Ecto neural progenitor cell (in vitro differentiated cells): ENCODE measurements at places on chromosomes 12 and 14.

GRCh38 chr12:78864870-78865463, 393 bp downstream of the SYT1 start:
- DNase-seq = no peak

DNA sequence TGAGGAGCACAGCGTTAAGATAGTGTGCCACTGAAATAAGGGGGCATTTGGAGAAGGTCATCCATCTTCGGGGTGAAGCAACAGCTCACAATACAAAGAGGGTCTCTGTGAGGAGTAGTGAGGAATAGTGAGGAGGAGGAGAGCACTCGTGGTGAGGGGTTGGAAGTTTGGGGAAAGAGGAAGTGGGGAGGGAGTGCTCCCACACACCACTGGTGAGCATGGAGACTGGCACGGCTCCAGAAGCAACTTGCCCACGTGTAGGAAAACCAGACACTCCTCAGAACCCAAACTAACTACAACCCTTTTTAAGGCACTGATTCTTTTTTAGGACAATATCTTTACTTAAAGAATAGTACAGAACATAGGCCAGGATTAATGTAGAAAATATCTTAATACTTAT, 48.9 kb downstream of the GALNT8 start:
- DNase-seq = no peak

DNA sequence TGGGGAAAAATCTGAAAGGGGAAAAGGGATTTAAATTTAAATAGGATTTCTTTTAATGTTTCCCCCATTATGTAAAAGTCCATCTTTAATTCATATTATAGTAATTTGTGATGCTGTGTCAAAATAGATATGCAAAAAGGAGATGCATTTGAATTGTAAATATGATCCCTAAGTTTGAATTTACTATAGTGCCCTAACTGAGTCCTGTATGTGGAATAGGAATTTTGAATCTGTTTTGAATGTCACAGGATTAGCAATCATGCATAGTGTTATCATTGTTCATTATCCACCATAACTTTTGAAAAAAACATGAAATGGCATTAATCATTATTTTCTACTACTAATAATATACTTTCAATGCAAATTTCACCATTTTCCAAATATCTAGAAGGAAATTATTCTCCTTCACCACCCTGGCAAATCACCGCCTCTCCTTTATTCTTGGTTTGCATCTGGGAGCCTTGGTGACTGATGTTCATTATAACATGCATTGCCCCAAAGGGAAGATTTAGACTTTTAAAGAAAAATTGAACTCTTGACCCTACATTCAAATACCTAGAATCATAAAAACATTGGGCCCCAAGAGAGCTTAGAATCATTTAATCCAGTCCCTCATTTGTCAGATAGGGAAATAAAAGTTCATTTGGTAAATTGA, 341.5 kb upstream of the TMPO start:
- no peak for DNase-seq

DNA sequence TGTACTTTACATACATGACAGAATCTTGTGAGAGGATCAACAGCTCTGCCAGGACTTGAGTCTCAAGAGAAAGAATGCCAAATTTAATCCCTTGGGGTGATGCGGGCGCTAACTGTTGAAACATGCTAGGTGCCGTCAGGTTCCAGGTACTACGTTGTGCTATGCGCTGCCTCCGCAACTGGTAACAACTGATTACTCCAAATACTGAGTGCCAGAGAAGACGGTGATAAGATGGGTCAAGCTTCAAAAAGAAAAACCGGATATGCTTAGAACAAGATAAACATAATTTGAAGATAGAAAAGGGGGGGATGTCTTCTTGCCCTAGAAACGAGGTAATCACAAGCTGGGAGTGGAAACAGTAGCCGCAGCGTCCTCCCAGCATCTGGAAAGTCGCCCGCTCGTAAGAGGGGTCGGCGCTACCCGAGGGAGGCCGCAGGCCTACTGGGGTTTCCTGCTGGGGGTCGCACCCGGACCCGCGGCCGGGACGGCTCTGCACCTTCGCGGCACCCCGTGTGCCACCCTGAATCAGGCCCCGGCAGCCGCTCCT, 678 bp downstream of the ZBTB25 start:
- no peak for DNase-seq

DNA sequence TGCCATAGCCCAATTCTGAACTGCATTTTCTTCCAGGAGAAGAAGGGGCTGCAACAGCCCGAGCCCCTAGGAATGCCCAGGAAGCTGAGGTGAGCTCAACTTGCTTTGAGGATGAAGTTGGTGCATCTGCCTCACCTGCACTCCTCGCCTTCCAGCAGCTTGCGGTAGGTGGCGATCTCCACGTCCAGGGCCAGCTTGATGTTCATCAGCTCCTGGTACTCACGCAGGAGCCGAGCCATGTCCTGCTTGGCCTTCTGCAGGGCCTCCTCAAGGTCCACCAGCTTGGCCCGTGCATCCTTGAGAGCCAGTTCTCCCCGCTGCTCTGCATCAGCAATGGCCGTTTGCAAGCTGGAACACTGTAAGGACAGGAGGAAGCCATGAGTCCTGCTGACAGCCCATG, 6.0 kb downstream of the KRT75 start:
- DNase-seq = no peak

DNA sequence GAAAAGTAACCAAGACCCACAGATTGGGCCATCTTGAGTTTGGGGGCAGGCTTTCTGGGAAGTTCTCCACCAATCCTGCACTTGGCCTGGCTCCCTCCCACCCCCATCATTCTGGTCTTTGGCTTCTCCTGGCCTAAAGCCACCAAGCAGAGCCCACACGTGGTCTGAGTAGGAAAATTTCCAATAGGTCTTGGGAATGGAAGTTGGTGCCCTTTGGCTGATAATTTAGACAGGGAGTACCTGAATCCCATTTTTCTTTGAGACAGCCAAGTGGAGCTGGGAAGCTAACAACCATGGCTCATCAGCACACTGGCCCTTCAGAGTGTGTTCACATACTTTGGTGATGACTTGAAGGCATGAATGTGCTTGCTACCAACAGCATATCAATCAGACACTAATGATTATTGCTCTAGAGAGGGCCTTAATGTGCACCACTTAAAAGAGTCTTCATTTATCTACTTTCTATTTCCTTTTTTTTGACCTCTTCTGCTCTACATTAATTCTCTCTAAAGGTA, 156.0 kb downstream of the EGLN3 start:
- DNase-seq = no peak

DNA sequence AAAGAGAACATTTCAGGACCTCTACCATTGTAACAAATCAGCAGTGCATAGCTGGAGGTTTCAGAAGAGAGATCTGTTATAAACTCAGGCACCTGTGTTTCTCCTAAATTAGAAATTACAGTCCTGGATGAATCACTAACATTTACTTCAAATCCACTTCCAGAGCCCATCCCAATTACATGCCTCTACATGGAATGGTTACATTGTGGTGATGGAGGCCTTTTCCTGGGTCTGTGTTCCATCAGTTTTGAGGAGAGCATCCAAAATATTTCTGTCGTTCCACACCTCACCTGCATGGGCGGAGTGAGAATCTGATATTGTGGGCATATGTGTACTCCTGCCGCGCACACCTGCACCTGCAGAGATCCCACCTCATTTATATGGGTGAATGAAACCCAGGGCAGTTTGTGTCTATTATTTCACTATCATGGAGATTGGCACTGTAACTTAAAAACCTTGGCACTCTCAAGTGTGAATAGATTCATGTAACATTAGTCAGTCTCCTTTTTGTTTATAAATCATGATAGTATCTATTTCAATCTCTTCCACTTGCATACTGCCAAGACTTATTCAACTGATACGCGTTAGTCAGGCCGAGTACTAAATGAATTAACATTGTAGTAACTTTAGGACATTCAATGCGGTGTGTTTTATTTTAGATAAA, 215.1 kb upstream of the FAR2 start:
- no peak for DNase-seq

GRCh38 chr12:92879698-92880322, 49.3 kb downstream of the EEA1 start:
- no peak for DNase-seq
